Pancreas (tissue), 10 donors: ENCODE measurements at places on chromosomes 7 and 10. TPM values are rescaled to one million over a fixed set of nuclear protein-coding genes. Genes with fewer than 3 reads are reported as not detected.

Gene LIPK
- polyA plus RNA-seq: not detected

Gene IFIT1B
- polyA plus RNA-seq: not detected

Gene C7orf25
- 3.0 TPM for polyA plus RNA-seq

Gene AKR1D1
- polyA plus RNA-seq: 0.02 TPM

Gene GDF10
- 4.5 TPM for polyA plus RNA-seq

Gene ADCYAP1R1
- polyA plus RNA-seq: 0.33 TPM

Gene SYT15
- 3.7 TPM for polyA plus RNA-seq

Gene MAGI2
- 3.8 TPM for polyA plus RNA-seq
